ENCODE measurements at places on chromosomes 1 and 21. TPM values are rescaled to one million over a fixed set of nuclear protein-coding genes. Genes with fewer than 3 reads are reported as not detected.

Gene DYNLT5
- 4.6 TPM for total RNA-seq

Gene FAM72B
- 3.7 TPM for total RNA-seq

Gene BRINP2
- total RNA-seq: 4.1 TPM

Gene OLIG2
- 5.8 TPM for total RNA-seq

Gene PODN
- 17.1 TPM for total RNA-seq

Gene LCA5L
- 3.8 TPM for total RNA-seq

Gene ELAVL4
- total RNA-seq: 15.3 TPM

Gene OR6K3
- total RNA-seq: not detected

Gene OR2M3
- not detected for total RNA-seq

Gene NCSTN
- total RNA-seq: 81.4 TPM
